ENCODE measurements at places on chromosomes 5 and 9.

DNA sequence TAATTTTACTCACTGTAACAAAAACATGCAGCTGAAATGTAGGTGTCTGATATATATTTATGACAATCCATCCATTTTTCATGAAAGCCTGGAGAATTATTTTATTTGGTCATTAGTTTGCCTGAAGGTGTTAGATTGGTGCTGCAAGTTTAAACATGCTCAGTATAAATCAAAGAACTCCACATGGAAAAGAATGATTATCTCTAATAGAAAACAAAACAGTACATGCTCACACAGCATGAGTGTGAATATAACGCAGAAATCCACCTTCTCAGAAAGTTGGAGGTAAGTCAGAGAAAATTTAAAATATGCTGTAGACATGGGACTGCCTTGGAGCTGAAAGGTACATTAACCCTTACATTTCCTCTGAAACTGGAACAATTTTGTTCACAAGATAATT is 165.5 kb upstream of the RGS7BP start:
- no peak for DNase-seq

DNA sequence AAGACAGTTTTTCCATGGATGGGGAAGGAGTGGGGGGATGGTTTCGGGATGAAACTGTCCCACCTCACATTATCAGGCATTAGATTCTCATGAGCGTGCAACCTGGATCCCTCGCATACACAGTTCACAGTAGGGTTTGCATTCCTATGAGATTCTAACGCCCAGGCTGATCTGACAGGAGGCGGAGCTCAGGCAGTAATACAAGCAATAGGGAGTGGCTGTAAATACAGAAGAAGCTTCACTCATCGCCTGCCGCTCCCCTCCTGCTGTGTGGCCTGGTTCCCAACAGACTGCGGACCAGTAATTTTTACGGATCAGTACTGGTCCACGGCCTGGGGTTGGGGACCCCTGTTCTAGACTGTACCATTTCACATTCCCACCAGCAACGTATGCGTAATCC is 68.3 kb upstream of the OTULINL start:
- no peak for DNase-seq

- no peak for DNase-seq
Observed at GRCh38 chr5:93076096-93076495, 504.9 kb downstream of the NR2F1-AS1 start.

DNA sequence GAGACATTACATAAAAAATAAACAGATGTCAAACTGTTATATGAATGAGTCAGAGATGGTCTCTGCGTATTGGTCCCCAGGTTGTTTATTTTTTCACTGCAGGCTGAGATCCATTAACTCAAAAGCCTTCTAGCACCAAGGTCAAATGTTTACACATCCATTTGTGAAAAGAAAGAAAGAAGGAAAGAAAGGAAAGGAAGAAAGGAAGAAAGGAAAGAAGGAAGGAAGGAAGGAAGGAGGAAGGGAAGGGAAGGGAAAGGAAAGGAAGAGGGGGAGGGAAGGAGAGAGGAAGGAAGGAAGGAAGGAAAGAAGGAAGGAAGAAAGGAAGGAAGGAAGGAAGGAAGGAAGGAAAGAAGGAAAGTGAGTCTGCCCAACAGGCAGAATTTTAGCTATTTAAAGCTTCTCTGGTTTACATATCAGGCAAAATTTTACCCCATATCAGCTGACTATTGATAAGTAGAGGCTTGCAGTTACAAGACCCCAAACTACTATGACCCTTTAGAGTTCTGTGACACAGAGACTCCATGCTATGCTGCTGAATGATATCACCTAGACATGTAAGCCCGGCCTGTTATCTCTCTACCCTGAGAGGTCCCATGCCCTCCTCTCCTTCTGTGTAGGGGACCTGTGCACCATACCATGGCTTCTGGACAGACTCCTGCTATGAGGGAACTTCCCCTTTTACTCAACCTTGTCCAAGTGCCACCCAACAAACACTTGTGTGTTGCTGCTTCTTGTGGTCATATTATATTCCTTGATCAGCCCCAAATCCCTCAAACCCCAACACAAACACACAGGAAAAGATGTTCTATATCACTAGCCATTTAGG is 59.0 kb downstream of the DRD1 start:
- DNase-seq, result no peak

GRCh38 chr9:27701587-27701986 is 128.3 kb upstream of the C9orf72 start:
- DNase-seq, result no peak

DNA sequence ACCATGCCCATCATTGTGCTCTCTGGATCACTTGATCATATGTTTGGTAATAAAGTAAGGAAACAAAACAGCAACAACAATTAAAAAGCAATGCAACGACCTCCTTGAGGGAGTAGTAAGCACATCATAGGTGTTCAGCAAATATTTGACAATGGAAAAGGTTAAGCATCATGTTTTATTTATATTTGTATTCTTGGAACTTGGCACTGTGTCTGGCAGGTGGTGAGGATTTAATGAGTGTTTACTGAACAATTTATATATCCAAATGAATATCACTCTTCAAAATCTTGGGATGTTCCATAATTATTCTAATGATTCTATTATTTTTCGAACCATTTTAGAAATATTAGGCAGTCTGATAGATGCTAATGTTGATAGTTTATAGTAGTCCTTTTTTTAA is 6.2 kb downstream of the PIP5K1B start:
- no peak for DNase-seq

DNA sequence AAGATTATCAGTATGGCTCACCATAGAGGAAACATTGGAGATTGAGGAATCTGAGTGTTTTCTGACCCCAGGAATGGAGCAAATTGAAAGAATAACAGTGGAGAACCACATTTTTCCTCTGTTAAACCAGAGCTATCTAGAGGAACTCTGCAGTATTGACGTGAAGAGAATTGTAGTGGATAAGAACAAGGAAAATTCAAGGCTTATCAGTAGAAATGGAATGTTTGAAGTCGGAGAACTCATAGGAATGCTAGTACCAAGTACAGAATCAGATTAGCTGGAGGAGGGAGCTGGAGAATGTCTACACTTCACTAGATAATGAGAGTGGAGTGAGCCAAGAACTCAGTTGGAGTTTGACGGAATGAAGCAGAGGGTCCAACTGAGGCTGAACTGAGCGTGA is 50.3 kb downstream of the SNCAIP start:
- no peak for DNase-seq

DNA sequence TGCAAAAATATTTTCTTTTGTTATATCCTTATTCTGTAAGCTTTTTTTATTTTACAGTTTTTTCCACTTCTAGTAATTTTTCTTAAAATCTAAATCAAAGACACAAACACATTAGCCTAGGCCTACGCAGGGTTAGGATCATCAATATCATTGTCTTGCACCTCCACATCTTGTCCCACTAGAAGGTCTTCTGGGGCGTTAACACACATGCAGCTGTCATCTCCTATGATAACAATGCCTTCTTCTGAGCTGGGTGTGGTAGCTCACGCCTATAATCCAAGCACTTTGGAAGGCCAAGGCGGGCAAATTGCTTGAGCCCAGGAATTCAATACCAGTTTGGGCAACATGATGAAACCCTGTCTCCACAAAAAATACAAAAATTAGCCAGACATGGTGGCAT is 78.9 kb upstream of the LRRC70 start:
- no peak for DNase-seq

DNA sequence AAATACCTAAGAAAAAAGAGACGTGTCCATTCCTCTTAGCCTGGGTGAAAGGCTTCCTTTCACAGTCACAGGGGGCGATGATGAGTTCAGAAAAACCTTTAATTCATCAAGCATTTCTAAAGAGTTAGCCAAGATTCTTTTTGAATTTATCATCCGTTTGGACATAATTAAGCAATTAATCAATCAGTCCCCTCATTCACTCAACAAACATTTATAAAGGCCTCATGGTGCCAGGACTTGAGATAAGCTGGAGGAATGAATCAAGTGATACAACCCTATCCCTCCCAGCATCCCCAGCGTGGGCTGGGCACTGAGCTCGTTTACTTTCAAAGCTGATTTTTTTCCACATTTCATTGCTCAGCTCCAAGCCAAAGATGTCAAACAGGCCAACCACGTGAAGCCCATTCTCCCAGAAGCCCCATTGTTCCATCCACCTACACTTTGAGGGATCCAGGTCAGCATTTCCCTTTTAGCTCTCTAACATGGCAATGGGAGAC is 140.5 kb downstream of the SLIT3 start:
- DNase-seq, result no peak

DNA sequence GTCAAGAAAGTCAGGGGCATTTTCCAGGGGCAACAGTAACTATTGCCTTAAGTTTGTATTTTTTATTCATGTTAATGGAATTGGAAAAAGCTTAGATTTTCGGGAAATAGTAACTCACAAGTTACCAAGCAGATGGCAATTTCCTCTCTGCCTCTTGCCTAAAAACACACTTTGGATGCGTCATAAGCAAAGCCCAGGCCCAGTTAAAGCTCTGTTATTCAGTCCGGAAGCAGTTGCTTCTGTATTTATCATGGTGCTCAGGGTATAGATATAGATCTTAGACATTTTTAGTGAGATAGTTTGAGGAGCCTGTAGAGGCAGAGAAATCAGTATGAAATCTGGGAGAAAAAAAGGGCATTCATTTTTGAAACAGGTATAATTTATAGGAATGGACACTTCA is 260.3 kb upstream of the TNC start:
- no peak for DNase-seq

- no peak for DNase-seq
Observed at GRCh38 chr9:33780276-33780675, 15.1 kb upstream of the PRSS3 start.

- no peak for DNase-seq
Observed at GRCh38 chr5:152465140-152465539, 60.1 kb upstream of the NMUR2 start.

DNA sequence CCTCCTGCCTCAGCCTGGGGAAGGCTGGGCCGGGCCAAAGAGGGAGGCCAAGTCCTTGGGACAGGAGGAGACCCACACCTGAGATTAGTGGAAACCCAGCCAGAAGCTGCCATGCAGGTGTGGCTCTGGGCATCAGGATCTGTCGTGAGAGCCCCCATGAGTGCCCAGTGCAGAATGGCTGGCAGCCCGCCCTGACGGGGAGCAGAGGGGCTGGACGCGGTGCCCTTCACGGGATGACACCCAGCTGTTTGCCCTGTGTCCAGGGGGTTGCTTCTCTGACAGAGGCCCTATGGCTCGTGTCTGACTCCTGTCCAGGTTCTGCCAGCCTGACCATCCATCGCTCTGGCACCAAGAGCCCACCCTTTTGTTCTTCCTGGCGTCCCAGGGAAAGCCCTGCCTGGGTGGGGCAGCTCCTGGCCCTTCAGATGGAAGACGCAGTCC is 8.5 kb downstream of the DIPK1B start:
- DNase-seq, result no peak

DNA sequence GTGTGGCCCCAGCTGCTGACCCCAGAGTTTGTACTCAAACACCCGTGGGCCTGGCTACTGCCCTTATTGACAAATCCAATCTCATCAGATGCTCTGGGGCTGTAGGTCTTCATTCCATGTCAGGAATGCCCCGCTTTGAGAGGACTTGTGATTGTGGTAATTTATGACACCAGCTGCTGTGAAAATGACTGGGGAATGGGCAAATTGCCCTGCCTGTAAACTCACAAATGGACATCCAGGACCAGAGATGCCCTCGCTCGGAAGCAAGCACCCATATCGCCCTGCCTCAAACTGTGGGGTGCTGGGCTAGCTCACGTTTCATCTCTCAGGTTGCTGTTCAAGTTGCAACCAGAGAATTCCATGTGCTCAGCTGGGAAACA is 225.9 kb upstream of the MAP3K1 start:
- DNase-seq, result no peak

GRCh38 chr9:123007269-123007668 is 26.2 kb upstream of the GPR21 start:
- no peak for DNase-seq

- no peak for DNase-seq
Observed at GRCh38 chr9:108113596-108113995, 624.0 kb upstream of the KLF4 start.

DNA sequence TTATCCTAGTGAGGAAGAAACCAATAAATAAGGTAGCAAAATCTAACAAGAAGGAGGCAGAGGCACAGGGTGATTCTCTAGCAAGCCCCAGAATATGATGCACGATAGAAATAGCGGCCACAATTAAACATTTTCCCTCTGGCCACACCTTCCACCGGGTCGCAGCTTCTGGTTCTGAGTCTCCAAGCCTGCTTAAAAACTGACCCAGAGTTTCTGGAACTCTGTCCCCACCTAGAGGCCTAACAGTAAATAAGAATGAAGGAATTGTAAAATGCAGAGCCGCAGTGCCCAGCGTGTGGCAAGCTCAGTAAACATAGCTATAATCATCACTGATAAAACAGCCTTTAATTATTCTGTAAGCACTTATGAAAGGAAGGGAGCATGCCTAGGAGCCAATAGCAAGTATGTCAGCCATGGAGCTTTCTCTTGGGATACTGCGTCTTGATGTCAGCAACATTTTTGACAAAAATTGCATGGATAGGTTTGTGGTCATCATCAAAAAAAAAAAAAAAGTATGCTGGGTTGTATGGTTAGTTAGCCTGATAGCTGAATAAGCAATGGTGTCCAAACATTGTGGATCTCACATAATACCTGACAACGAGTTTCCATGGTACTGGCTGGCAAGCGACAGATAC is 465.5 kb downstream of the DNAH5 start:
- no peak for DNase-seq

GRCh38 chr9:115327436-115328122 is 209.6 kb upstream of the TNC start:
- DNase-seq, result no peak

- no peak for DNase-seq
Observed at GRCh38 chr5:86625148-86625547, 7.4 kb downstream of the COX7C start.

GRCh38 chr9:74570879-74571512 is 73.9 kb downstream of the RORB start:
- no peak for DNase-seq

DNA sequence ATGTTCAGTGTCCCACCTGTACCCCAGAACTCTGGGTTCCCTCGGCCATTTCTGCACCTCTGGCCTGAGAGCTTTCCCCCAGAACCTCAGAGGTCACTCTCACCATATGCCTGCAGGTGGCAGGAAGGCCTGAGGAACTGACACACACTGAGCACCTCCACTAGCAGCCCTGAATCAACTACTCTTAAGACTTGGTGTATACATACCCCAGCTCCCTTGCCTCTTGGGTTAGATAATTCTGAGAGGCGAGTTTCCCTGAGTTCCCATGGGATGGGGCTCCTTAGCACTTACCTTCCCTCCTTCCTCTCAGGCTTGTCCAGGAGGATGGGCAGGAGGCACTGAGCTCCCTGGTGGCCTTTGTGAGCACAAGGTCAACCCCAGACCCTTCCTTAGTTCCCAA is 86.1 kb downstream of the HSD17B3 start:
- DNase-seq, result no peak

- DNase-seq, result no peak
Observed at GRCh38 chr5:62576570-62577170, 1.9 kb upstream of the LRRC70 start.

DNA sequence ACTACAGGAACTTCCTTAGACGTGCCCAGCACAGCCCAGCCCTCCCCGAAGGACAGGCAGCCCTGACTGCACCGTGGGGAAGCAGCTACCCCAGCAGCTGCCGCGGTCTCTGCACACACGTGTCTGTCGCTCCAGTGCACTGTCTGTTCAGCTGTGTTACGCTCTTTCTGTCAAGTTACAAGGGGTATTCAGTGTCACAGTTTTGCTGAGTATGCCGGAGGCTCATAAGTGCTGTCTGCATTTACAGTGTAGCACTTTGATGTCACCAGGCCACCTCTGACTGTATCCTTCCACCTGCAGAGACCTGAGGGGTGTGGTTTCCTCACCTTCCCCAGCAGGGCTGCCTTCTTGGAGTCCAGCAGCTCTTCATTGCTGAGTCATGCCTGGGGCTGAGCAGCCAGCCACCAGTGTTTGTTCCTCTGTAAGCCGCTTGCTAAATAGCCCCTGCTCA is 126.8 kb downstream of the EHMT1 start:
- DNase-seq, result no peak

GRCh38 chr5:5122776-5123175 is 17.4 kb upstream of the ADAMTS16 start:
- no peak for DNase-seq

Measured in posterior cingulate gyrus (tissue), 11 donors.